Left lung (tissue), 14 donors: ENCODE measurements at places on chromosomes 1 and 21.

- H3K4me1 ChIP-seq: no peaks in the 10 kb centered on the region
- DNase-seq: no peak
- H3K4me3 ChIP-seq: no peak overlapping the region
Observed at GRCh38 chr1:37323486-37324377, 150.6 kb upstream of the ZC3H12A start.

DNA sequence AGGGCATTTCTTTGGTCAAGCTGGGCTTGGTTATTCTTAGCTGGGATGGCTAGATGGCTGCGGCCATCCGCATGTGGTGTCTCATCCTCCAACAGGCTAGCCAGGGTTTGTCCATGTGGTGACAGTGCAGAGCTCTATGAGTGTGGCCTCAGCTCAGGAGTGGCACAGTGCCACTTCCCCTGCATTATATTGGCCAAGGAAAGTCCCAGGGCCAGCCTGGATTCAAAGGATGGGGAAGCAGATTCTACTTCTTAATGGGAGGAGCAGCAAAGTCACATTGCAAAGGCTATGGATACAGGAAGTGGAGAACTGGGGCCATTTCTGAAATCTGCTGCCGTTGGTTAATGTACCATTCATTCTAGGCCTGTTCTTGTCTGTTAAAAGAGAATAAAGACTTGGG is 34.4 kb downstream of the STUM start:
- no peak overlapping the region for H3K4me3 ChIP-seq
- H3K36me3 ChIP-seq: no peaks in the 10 kb centered on the region
- no peak overlapping the region for H3K27ac ChIP-seq

- H3K4me3 ChIP-seq: peak overlapping the region; percentile 82
- peaks cover 6% of the 10 kb centered on the region for H3K36me3 ChIP-seq
- no peaks in the 10 kb centered on the region for H3K27me3 ChIP-seq
- H3K27ac ChIP-seq: peak overlapping the region; percentile 87
Observed at GRCh38 chr21:46459356-46460112, 843 bp downstream of the DIP2A start.

DNA sequence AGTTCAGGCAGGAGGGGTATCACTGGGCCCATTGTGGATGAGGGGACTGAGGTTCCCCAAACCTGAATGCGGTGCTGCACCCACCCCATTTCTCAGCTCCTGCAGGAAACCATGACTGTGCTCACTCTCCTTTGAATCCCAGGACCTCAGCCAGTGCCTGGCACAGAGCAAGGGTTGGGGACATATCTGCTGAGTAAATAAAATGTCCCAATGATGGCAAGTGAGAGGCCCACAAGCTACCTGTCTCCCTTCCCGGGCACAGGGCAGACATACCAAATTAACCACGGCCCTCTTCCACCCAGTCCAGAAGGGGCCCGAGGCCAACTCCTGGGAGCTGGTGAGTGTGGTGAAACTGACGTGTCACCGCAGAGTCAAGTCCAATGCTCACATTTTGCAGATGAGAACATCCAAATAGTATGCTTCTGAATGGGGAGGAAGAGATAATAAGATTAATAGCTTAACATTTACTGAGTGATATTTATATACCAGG is 97.6 kb downstream of the EPHB2 start:
- H3K4me3 ChIP-seq: no peak overlapping the region
- no peaks in the 10 kb centered on the region for H3K27me3 ChIP-seq
- H3K4me1 ChIP-seq: no peaks in the 10 kb centered on the region
- no peak overlapping the region for H3K27ac ChIP-seq

DNA sequence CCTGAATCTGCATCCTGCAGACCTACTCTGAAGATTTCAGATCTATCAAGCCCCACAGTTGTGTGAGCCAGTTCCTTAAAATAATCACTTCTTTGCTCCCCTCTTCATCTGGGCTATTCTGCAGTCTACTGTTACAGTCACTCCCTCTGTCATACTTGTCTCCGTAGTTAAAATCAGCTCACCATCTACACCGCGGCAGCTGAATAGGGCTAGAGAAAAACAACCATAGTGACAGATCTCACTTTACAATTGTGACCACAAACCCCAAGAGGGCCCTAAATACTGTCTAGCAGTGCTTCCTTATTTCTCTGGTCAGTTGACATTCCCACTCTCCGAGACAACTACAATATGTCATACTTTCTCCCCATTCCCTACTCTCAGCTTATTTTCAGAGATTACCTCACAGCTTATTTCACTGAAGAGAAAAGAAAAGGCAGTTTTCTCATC is 12.9 kb downstream of the DESI2 start:
- DNase-seq: no peak
- H3K27me3 ChIP-seq: no peaks in the 10 kb centered on the region
- H3K4me3 ChIP-seq: no peak overlapping the region
- H3K4me1 ChIP-seq: peaks cover 4% of the 10 kb centered on the region

DNA sequence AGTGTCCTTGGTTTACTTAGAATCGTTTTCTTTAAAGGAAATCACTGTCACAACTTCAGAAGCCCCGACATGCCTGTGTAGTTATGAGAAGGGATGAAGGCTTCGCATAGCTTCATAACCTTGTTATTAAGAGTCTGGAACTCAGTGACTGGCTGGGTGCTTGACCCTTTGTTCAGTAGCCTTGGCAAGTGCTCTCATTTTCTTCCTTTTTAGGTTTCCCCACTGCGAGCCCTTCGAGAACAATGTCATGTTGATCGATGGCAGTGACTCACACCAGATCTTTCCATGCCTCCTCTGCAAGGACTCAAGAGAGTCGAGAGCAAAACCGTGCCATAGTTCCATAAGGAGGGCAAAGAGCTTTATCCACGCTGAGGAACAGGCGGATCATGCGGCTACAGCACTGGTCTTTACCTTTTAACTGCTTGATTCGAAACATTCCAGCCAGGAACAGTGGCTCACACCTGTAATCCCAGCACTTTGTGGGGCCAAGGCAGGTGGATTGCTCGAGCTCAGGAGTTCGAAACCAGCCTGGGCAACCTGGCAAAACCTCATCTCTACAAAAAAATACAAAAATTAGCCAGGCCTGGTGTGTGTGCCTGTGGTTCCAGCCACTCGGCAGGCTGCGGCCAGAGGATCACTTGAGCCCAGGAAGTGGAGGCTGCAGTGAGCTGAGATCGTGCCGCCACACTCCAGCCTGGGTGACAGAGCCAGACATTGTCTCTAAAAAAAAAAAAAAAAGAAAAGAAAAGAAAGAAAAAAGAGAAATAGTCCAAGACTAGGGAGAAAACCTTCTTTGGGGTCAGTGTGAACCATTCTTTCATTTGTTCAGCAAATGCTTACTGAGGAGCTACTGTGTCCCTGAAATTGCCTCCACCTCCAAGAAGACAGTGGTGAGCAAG is 95.4 kb upstream of the ERRFI1 start:
- H3K4me1 ChIP-seq: peaks cover 29% of the 10 kb centered on the region
- no peaks in the 10 kb centered on the region for H3K27me3 ChIP-seq
- DNase-seq: peak; percentile 77

- H3K4me1 ChIP-seq: no peaks in the 10 kb centered on the region
- no peak for DNase-seq
- H3K27me3 ChIP-seq: no peaks in the 10 kb centered on the region
- H3K36me3 ChIP-seq: no peaks in the 10 kb centered on the region
- H3K27ac ChIP-seq: no peak overlapping the region
Observed at GRCh38 chr1:92764116-92764515, 20.8 kb downstream of the EVI5 start.

GRCh38 chr1:112888630-112889029 is 67.4 kb downstream of the SLC16A1 start:
- H3K27me3 ChIP-seq: no peaks in the 10 kb centered on the region
- no peaks in the 10 kb centered on the region for H3K36me3 ChIP-seq
- H3K27ac ChIP-seq: no peak overlapping the region
- H3K4me3 ChIP-seq: no peak overlapping the region
- no peaks in the 10 kb centered on the region for H3K4me1 ChIP-seq

DNA sequence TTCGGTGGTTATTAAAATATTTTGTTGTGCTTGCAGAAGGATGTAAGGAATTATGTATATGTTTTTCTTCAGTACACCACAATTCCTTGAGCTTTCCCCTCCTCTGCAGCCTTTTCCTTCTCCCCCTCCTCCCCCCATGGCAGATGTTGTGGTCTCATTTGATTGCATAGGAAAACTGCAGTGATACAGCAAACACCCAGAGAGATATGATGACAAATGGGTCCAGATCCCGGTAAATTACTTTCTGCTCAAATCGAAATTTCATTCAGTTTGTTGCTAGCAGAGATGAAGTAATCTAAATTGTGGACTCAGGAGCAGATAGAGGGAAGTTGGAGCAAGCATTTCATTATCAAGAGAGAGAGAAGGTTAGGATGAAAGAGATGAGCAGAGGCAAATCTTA is 9.9 kb downstream of the LMO4 start:
- H3K27me3 ChIP-seq: no peaks in the 10 kb centered on the region
- H3K27ac ChIP-seq: no peak overlapping the region
- peaks cover 4% of the 10 kb centered on the region for H3K36me3 ChIP-seq
- H3K4me3 ChIP-seq: no peak overlapping the region

DNA sequence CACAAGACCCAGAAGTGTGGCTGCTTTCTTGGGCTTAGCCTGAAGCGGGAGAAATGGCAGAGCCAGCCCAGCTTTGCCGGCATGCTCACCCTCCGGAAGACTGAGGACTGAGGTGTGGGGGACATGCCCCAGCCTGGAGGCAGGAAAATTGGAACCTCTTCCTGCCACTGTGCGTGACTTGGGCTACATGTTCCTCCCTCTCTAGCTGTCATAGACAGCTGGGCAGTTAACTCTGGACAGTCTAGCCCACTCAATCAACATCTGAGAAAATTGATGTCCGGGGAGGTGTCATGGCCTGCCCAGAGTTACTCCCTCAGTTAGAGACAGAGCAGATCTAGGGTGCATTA is 59.7 kb downstream of the UBE2T start:
- peaks cover 2% of the 10 kb centered on the region for H3K4me1 ChIP-seq
- no peaks in the 10 kb centered on the region for H3K36me3 ChIP-seq
- no peak overlapping the region for H3K27ac ChIP-seq
- peak; percentile 79 for DNase-seq

DNA sequence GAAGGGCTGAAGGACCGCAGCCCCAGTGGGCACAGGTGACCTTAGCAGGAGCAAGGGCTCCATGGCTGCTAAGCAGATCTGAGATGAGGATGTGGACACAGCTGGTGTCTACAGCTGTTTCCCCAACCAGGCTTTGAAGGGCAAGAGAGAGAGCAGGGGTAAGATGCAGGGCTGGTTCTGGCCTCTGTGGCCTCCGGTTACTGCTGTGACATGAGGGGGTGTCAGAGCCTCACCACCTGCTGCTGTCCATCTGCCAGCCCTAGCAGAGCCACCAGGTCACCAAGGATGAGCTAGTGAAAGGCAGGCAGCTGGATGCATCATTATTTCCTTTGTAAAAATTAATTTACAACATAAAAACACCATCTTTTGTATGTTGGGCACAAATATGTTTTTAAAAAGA is 33.4 kb downstream of the OBSCN start:
- no peak for DNase-seq
- H3K4me1 ChIP-seq: no peaks in the 10 kb centered on the region
- H3K4me3 ChIP-seq: no peak overlapping the region

- H3K36me3 ChIP-seq: no peaks in the 10 kb centered on the region
- H3K27me3 ChIP-seq: no peaks in the 10 kb centered on the region
- no peak overlapping the region for H3K4me3 ChIP-seq
- H3K27ac ChIP-seq: no peak overlapping the region
- peaks cover 11% of the 10 kb centered on the region for H3K4me1 ChIP-seq
Observed at GRCh38 chr1:206654828-206655227, 19.5 kb downstream of the DYRK3 start.

- no peaks in the 10 kb centered on the region for H3K27me3 ChIP-seq
- peak overlapping the region; percentile 78 for H3K27ac ChIP-seq
- DNase-seq: no peak
- no peak overlapping the region for H3K4me3 ChIP-seq
Observed at GRCh38 chr1:160997323-160998038, 23.5 kb downstream of the F11R start.

DNA sequence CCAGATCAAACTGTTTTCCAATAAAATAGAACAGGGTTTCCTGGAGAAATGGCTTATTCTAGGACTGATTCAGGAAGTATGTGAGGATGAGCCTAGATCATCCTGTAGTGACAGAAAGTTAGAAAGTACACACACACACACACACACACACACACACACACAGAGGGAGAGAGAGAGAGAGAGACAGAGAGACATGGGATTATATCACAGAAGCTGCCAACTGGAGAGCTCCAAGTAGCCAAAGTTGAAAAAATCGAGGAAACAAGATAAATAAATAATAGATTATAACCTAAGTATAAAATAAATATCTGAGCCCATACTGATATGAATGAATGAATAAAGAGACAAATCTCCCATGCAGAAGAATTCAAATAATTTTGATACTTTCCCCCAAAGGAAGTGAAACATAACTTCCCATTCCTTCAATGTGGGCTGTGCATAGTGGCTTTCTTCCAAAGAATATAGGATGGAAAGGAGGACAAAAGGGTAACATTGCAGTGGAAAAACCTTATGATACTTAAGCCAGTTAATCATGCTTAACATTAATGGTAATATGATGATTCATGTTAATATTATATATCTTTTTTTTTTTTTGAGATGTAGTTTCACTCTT is 171.6 kb downstream of the NTPCR start:
- H3K36me3 ChIP-seq: no peaks in the 10 kb centered on the region
- no peak overlapping the region for H3K4me3 ChIP-seq

DNA sequence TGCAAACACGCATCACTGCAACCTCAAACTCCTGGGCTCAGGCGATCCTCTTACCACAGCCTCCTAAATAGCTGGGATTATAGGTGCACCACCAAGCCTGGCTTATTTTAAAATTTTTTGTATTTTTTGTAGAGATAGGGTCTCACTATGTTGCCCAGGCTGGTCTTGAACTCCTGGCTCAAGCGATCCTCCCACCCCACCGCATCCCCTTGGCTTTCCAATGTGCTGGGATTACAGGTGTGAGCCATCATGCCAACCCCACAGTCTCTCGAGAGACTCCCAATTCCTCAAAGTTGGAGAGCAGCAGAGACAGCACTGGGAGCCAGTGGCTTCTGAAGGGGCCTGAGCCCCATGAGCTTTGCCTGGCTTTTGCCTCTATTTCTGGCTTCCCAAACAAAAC is 42.7 kb downstream of the PGBD5 start:
- DNase-seq: no peak
- no peak overlapping the region for H3K4me3 ChIP-seq
- H3K27ac ChIP-seq: no peak overlapping the region
- peaks cover 7% of the 10 kb centered on the region for H3K4me1 ChIP-seq
- H3K27me3 ChIP-seq: no peaks in the 10 kb centered on the region

DNA sequence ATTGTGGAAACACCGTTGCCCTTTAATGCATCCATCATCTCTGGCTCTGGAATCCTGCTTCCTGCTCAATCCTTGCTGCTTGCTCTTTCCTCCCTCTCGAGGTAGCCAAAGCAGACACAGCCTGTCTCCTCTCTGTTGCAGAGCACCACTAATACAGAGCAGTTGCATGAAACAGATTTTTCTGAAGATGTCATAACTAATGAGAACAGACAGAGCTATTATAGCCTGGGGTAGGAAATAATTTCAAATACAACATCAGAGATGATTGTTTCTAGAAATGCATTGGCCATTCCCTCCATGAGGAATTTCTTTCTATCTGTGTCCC is 23.3 kb upstream of the ACBD6 start:
- no peaks in the 10 kb centered on the region for H3K36me3 ChIP-seq
- no peak overlapping the region for H3K27ac ChIP-seq
- H3K4me3 ChIP-seq: no peak overlapping the region
- DNase-seq: no peak
- peaks cover 7% of the 10 kb centered on the region for H3K4me1 ChIP-seq
- no peaks in the 10 kb centered on the region for H3K27me3 ChIP-seq
